Mucosa of gallbladder (tissue), 1 donor: ENCODE measurements at places on chromosomes 16 and 17. TPM values are rescaled to one million over a fixed set of nuclear protein-coding genes. Genes with fewer than 3 reads are reported as not detected.

DNA sequence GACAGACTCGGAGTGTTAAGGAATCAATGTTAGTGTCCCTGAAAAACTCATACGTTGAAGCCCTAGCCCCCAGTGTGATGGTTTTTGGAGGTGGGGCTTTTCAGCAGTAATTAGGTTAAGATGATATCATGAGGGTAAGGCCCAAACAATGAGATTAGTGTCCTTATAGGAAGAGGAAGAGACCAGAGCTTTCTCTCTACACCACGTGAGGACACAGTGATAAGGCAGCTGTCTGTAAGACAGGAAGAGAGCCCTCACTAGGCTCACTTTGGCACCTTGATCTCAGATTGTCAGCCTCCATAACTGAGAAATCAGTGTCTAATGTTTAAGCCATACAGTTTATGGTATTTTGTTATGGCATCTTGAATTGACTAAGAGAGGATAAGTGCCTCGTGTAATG, 403.2 kb downstream of the NPIPA7 start:
- DNase-seq, result no peak

DNA sequence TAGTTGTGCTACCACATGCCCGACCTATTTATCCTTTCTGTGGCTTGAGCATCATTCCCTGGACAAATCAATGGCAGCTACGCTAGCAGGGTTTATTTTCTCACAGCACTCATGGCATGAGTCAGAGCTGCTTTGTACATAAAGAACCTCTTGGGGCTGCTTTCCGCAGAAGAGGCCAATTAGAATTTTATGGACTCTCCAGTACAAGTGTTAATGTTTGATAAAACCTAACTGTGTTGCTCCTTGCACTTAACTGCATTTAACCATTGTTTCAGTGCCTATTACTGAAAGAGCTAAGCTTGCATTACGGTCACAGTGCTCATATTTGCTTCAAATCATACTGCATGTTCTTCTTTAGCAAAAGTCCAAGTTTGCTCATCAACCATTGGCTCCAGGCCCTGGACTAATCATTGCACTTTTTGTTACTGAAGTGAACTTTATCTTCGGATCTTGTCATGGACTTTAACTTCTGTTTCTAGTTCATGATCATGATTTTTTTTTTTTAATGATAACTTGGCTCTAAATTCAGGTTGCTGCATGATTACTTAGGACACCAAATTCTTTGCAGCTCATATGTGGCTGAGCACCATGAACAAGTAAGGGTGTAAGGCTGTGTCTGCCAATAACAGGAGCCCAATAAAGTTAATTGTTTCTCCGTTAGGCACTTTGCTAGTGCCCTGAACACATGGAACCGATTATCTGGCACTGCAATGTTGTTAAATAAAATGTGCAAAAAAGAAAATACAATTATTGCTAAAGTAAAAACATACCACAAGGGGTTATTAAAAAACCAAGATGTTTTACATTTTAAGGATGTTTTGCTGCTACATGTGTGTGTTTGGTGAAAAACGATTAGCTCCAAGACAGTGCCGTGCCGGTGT, 492.2 kb downstream of the KCNJ2 start:
- DNase-seq, result peak; percentile 62

DNA sequence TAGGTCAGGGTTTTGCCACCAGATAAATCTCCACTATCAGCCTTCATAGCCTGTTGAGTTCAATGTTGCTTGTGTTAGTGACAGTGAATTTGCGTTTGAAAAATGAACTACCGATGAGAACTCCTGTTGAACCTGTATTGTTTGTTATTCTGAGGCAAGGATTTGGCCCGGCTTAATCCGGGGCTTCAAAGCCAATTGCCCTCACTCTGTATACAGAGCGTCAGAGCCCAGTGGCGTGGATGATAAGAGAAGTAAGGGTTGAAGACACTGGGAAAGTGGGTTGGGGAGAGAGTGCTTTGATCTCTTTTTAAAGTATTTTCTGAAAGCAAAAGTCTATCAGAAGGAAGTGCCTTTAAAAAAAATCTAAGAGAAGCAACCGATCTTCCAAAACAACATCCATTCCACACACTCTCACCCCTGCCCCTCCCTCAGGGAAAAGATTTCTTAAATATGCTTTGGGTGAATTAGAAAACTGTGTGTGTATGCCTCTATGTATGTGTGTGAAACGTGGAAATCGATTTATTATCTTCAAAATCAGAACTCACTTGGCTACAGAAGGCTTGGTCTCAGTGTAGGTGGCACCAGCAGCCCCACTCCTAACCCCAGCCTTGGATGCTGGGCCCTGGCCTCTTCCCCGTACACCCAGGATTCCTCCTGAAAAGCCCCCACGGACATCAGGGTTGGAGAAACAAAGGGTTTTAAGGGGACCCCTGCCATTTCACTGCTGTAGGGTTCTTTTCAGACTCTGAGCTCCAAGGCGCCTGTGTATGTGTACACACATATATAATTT, 8.8 kb downstream of the TBX4 start:
- no peak for DNase-seq

METTL16 gene
- total RNA-seq, result 26.1 TPM

TMEM100 gene
- total RNA-seq, result 18.2 TPM

KRTAP1-1 gene
- not detected for total RNA-seq
